ENCODE measurements at places on chromosomes 4 and X.

GRCh38 chrX:117969328-117969727 lies 147.3 kb downstream of the KLHL13 start:
- DNase-seq: no peak

- no peak for DNase-seq
Measured at GRCh38 chrX:153603131-153603656, 4.3 kb upstream of the CCNQ start.

GRCh38 chrX:8520791-8521190 lies 56.2 kb downstream of the VCX3B start:
- no peak for DNase-seq

DNA sequence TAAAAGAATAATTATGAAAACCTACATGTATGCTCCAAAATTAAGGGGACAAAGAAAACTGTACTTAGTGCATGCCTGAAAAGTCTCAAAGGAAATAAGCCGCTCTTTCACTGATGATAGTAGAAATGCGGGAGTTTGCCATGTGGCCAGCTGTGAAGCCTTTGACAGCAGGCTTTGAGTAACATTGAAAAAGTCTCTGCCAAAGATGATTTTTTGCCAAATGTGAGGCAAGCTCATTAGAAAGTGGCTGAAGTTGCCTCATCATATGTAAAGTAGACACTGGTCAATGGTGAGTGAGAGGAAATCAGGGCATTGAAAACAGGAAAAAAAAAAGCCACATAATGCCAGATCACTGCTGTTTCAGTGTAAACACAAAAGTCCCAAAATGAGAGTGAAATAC lies 2360.1 kb downstream of the PCDH7 start:
- no peak for DNase-seq

GRCh38 chr4:73764513-73764912 lies 24.1 kb downstream of the CXCL8 start:
- DNase-seq: no peak

Measured in AG04450 (cell line).